NCI-H1417 treated with DMSO at 0.1 percent for 48 hours (cell line): ENCODE measurements at places on chromosomes 3 and 15.

- DNase-seq = no peak
Measured at GRCh38 chr3:27467545-27467944, 16.6 kb downstream of the SLC4A7 start.

DNA sequence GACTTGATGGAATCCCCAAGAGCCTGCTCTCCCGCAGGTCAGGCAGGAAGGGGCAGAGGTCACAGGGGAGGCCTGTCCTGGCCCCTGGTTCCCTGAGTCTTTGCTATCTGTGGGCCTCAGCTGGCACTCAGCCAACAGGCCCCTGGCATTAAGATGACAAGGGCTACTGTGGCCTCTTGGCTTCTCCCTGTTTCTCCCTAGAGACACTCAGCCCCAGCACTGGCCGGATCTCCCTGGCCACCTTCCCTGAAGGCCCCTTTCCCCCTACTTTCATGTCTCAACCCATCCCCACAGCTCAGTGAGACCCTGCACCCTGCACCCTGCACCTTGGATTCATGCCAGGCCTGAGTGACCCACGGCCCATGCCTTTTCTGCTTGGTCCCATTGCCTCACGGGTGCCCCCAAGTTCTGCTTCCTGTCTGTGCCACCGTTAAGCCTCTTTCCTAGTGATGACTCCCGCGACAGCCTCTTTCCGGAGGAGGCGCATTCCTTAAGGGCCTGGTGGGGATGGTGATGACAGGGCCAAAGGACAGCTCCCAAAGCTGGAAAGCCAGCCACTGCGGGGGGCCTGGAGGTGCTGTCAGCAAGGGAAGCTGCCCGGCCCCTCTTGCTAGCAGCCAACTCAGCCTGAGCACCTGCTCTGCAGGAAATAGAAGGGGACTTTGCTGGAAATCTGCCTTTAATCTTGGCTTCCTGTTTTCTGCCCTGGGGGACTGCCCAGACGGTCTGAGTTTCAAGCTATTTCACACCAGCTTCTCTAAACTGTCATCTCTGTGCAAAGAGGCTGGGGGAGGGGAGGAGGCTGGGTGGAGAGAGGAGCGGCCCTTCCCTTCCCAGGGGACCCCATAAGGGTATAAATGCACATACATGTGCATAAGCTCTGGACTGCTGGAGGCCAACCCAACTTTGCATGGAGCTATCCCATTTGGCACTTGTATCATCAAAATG lies 4.8 kb upstream of the CSK start:
- no peak for DNase-seq

GRCh38 chr15:56732886-56733135 lies 498 bp downstream of the ZNF280D start:
- DNase-seq = peak; percentile 12

DNA sequence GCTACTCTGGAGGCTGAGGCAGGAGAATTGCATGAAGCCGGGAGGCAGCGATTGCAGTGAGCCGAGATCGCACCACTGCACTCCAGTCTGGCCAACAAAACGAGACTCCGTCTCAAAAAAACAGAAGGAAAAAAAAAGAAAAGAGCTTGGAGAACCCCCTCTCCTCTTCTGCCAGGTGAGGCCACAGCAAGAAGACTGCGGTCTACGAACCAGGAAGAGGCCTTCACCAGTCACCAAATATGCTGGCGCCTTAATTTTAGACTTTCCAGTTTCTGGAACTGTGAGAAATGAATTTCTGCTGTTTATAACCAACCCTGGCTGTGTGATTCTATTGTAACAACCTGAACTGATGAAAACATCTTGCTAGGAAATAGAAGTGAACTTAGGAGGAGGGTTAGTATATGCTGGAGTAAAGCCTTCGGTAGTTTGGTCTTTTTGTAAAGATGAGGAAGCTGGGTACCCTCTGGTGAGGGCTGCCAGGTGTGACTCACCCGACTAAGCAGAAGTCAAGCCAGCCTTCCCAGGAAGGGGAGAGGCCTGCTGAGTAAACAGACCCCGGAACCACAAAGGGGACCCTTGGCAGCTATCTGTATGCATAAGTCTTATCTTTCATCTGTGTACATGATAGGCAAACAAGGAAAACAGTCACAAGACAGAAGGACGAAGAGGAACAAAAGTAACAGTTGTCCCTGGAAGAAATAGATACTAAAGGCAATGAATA lies 78.7 kb downstream of the KLF13 start:
- no peak for DNase-seq

GRCh38 chr3:151386056-151386455 lies 1.5 kb upstream of the P2RY12 start:
- DNase-seq = no peak

DNA sequence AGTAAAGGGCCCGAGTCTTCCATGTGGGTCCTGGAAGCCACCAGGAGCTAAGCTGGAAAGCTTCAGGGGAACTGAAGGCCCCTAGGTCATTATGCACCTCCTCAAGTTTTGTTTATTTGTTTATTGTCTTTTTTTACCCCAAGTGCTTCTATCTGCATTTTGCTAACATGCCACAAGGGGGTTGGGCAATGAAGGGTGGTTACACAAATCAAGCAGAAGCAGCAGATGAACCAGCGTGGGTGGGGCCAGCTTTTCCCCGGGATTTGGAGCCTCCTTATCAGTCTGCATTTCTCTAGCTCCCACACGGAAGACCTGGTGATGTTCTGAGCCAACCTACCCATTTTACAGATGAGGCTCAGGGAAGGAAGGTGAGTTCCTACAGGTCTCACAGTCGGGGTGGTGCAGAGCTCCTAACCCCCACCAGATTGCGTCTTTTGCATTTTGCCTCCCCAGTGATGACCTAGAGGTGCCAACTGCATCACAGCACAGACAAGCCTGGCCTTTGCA lies 16.8 kb downstream of the TMC3 start:
- no peak for DNase-seq

DNA sequence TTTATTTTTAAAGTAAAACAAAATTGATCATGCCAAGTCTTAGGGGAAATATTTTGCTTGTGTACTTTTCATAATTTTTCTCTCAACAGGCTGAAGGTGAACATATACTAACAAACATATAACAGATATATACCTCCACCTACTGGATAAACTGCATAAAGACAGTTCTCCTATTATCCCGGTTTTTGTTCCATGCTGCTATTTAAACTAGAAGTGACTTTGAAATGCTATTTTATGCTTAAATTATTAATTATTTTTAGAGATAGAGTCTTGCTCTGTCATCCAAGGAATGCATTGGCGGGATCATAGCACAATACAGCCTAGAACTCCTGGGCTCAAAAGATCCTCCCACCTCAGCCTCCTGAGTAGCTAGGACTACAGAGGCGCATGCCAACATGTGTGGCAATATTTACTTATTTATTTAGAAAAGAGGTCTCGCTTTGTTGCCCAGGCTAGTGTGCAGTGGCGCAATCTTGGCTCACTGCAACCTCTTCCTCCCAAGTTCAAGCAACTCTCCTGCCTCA lies 49.8 kb downstream of the ST3GAL6 start:
- peak; percentile 26 for DNase-seq

DNA sequence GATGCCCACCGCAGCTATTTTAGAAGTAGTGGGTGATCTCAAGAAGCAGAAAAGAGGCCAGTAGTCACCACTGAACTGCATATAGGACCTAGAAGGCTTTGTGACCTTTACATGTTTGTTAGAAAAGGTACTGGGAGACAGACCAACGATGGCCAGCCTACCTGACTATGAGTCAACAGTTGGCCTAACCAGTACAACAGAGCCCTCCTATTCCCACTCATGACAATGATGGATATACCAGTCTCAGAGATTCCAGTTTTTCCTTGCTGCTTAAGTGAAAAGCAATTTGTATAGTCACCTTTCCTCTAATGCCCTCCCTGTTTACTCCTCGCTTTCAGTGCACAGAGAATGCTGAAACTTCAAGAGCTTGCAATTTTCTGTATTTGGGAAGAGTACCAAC lies 86.6 kb upstream of the PPIB start:
- DNase-seq = no peak

GRCh38 chr15:39018966-39019365 lies 454.4 kb upstream of the RASGRP1 start:
- DNase-seq = no peak
